Activated CD4-positive, alpha-beta T cell treated with anti-CD3 and anti-CD28 coated beads, Interleukin-10, Interleukin-2, amounts not matched to agents 100 ng/mL and 50 ng/mL, durations not matched to agents 16 hours and 8 hours (primary cell): ENCODE measurements at places on chromosomes 16 and 17.

DNA sequence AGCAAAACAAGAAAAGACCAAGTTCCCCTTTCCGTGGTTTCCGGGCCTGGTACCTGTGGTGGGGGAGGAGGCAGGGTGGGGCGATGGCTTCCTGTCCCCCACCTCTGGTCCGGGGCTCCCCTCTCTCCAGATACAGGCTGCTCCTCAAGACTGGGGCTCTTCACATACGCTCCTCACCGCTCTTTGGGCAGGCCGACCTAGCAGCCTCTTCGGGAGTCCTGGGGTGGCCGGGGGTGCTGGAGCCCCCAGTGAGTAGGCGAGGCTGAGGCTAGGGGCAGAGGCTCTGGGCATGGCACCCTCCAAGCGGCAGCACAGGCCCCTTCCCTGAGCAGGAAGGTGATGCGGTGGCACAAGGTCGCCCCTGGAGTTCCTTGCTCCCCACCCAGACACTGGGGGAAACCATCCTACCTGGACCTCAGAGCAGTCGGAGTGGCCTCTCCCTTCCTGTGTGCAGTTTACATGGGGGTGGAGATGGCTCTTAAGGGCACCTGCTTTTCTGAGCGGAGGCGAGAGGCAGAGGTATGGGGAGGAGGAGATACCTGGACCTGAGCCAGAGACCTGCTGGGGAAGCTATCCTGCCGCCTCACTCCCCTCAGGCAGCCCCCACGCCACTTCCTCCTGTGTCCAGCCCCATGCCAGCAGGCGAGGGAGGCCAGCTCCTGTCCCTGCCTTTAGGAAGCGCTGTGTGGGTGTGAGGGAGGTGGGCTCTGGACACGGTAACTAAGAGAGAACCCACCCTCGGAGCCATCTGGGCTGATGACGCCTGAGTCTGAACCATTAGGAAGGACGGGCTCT is 891 bp downstream of the CORO1A start:
- peak; percentile 90 for DNase-seq

DNA sequence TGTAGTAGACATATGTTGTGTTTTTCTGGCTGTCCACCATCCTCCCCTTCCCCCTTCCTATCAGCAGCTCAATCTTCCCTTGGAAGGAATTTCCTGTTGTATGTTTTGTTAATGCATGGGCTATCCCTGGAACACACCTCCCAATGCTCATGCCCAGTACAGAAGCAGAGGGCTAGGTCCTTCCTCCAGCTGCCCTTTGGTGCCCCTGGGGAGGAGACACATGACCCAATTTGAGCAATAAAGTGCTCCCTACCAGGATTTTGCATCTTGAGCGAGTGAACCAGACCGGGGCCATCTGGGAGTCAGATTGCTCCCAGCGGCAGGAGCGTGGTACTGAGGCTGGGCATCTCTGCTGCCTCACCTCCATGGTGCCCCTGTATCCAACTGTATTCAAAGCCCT is 141.5 kb upstream of the MED13 start:
- DNase-seq, result no peak

DNA sequence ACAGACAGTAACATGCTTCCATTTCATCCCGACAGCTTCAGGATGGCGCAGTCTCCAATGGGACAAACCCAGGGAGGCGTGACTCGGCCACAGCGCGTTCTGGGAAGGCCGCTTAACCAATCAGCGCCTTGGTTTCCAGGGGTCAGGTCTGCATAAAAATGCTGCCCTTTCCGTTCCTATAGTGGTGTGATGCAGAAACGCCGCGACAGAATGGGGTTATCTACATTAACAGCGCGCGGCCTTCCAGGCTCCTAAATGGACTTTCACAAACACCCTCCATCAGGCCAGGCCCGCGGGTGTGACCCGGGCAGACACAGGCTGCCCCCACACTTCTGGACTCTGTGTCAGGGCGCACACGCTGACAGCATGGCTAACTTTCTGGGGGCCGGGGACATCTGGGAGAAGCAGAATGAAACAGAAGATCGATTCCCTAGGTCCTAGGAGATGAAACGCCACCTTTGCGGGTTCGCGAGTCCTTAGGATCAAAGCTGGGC is 792 bp downstream of the TMEM231 start:
- peak; percentile 39 for DNase-seq

DNA sequence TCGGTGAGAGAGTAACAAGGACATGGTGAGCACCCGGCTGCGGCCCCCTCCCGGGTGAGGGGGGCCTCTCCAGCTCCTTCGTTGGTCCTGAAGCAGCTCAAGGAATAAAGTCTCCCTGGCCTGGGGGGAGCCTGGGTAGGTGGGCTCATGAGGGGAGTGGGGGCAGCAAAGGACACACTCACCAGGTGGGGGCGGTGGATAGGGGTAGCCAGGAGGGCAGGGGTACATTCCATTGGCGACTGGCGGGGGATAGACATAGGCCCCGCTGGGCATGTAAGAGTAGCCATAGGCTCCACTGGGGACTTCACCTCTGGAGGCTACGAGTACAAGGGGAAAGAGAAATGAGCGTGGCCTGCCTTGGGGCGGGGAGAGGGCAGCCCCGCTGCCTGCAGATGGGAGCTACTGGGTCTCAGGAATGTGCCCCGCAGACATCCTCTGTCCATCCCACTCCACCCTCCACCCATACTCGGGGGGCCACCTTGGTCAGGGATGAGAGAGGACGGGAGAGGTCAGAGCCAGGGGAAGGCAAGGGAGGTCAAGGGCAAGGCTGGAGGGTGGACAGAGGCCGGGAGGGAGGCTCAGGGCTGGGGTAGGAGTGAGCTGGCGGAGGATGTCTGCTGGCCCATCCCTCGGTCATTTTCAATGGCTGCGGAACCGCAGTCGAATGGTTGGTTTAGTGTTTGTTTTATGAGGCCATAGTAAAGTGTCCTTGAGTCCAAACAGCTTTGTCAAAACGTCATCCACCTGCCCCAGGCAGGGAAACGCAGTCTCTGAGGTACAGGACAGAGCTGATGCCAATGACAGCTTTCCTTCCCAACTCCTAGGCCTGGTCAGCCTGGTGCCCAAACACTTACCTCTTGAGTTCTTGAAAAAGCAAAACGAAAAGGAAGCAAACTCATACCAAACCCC is 3.7 kb upstream of the UNC13D start:
- DNase-seq, result no peak

DNA sequence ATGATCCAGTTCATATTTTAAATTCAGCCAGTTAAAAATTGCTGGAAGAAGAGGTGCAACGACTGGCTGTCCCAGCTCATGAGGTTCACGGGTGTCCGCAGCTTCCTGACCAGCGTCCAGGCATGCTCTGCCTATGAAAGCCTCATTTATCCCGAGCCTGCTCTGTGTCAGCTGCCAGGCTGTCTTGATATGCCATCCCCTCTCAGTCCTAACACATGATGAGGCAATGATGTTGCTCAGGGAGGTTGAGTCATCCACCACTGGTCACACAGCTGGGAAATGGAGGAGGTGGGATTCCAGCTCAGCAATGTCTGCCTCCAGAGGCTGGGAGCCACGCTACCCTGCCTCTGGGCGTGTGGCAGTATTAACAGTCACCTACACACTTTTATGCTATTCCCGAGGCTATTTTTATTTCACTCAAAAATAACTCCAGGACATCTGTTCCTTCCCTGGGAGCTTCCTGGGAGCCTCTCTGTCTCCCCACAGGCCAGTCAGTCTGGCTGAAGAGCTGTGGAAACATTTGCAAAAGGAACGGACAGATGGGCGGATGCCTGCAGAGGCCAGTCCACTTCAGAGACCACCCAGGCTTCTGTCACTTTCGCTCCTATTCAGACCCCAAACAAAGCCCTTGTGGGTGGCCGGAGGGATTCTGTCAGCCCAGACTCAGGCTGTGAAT is 22.5 kb downstream of the RAB11FIP4 start:
- DNase-seq, result no peak

- no peak for DNase-seq
Measured at GRCh38 chr17:21177854-21178600, 35.9 kb downstream of the TMEM11 start.

- no peak for DNase-seq
Measured at GRCh38 chr16:2782583-2783351, 4.6 kb downstream of the PRSS33 start.

GRCh38 chr17:38469875-38470274 is 41.6 kb downstream of the ARHGAP23 start:
- no peak for DNase-seq

- DNase-seq, result peak; percentile 78
Measured at GRCh38 chr16:20774703-20775362, 11.0 kb downstream of the ACSM3 start.

- no peak for DNase-seq
Measured at GRCh38 chr16:4828567-4829321, 18.3 kb downstream of the GLYR1 start.

- peak; percentile 55 for DNase-seq
Measured at GRCh38 chr16:8958344-8959167, 5.2 kb downstream of the USP7 start.

GRCh38 chr17:42241871-42242270 is 34.3 kb downstream of the STAT5B start:
- DNase-seq, result no peak

DNA sequence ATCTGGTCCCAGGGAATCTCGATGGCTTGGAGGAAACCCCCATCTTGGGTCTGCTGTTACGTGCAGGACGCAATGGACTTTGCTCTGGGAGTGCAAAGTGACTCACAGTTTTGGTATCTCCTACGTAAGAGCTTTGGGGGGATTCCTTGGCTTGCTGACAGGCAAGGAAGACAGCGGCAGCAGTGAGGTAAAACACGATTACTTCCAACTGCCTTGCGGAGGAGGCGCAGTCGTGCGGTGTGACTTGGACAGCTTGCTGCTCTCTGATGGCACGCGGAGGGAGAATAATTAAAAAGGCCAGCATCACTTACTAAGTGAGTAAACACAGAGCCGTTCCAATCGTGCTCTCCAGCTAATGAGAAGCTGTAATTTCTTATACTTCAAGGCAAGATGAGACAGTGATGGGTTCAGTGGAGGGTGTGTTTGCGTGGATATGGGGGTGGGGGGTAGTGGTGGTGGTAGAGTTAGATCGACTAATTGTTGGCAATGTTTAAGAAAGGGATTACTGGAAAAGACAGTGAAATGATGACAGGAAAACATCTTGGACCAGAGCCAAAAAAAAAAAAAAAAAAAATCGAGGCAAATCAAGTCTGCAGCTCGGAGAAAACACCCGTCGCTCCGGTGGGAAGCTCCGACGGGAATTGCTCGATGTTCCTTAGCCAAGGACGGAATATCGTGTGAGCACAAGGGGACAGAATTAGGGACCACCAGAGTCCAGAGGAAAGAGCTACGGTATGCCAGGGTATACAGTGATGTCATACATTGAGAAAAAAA is 184.8 kb upstream of the ZFHX3 start:
- DNase-seq, result no peak

GRCh38 chr17:60231234-60231633 is 81.5 kb downstream of the CA4 start:
- DNase-seq, result peak; percentile 19

DNA sequence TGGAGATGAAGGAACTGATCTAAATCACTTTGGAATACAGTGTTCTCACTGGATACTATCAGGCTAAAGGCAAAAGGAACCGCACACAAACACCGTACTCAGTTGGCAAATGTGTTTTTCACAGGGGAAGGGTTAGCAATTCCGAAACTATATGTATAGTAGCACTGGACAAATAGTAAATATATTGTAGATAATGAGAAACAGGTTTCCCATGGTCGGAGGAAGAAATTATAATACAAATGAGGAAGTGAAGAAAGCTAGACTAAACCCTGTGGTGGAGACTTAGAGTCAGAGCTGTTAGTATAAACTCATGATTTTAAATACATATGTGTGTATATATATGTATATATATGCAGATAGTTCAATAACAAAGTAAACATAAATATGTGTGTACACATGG is 414.1 kb upstream of the SALL1 start:
- no peak for DNase-seq

- DNase-seq, result no peak
Measured at GRCh38 chr17:57953705-57954396, 1.4 kb downstream of the CUEDC1 start.

GRCh38 chr17:40095944-40096791 is 4.2 kb downstream of the NR1D1 start:
- DNase-seq, result peak; percentile 99

GRCh38 chr16:8818504-8819270 is 21.0 kb downstream of the PMM2 start:
- no peak for DNase-seq

DNA sequence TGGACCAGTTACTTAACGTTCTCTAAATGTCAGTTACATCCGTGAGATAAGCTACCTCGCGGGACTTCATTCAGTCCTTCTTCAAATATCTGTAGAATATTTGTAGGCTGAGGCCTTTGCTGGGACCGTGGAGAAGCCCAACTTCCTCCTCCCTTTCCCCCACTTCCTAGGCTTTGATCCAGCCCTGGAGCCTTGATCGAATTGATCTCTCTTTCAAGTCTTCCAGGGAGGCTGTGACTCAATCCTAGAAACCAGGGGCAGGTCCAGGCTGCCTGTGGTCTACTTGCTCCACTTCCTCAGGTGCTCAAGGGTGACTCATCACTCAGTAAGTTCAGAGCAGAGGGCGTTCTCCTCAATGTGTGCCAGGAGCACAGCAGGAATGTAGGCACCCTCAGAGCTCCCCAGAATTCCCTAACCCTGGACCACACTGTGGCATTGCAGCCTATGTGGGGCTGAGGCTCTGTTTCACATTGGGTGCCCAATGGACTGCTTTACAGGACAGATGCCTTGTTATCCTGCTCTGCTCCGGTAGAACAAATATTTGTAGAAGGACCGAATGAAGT is 11.2 kb upstream of the CEP20 start:
- DNase-seq, result peak; percentile 91

DNA sequence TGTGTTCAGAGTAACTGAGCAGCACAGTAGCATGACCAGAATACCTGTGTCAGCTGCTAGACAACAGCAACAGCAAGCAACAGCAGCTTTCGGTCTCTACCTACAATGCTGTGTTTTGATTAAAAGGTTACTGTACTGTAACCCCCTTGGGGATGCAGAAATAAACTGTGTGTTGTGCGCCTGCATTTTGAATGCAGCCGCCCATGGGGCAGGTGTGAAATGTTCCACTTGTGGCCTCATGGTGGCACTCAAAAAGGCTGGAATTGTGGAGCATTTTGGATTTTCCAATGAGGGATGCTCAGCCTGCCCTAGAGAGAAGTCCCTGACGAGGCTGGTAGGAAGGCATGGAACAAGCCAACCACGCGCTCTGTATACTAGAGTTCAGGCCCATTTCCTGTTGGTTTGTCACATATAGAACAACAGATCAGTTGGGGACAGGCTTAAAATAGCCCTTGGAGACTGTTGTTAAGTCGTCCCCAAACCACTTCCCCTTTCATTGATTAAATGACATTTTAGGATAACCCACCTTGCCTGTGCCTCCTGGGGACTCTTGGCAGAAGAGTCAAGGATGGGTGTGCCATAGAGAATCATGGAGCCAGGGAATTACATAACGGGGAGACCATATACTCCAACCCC is 27.1 kb downstream of the SCPEP1 start:
- peak; percentile 5 for DNase-seq

GRCh38 chr16:55502801-55503366 is 6.0 kb upstream of the LPCAT2 start:
- no peak for DNase-seq

GRCh38 chr16:715477-716199 is 720 bp downstream of the METRN start:
- DNase-seq, result no peak
